Hair follicular keratinocyte (primary cell): ENCODE measurements at places on chromosomes 3 and 15. TPM values are rescaled to one million over a fixed set of nuclear protein-coding genes. Genes with fewer than 3 reads are reported as not detected.

FSIP1 gene
- 0.76 and 2.0 TPM in 2 replicates for total RNA-seq

RASGRP1 gene
- total RNA-seq: not detected in 2 replicates

SH2D7 gene
- total RNA-seq: not detected in 2 replicates

TJP1 gene
- 37.3 and 49.3 TPM in 2 replicates for total RNA-seq

TMCO5A gene
- not detected in 2 replicates for total RNA-seq
